ENCODE measurements at places on chromosomes 1 and 21. TPM values are rescaled to one million over a fixed set of nuclear protein-coding genes. Genes with fewer than 3 reads are reported as not detected.
A peak's percentile ranks its signal among the peaks of the same experiment; 100 is the strongest.

OR2L3 gene
- not detected for total RNA-seq

KRTAP19-1 gene
- total RNA-seq, result 8.7 TPM

FAM229A gene
- total RNA-seq, result 41.8 TPM

DNA sequence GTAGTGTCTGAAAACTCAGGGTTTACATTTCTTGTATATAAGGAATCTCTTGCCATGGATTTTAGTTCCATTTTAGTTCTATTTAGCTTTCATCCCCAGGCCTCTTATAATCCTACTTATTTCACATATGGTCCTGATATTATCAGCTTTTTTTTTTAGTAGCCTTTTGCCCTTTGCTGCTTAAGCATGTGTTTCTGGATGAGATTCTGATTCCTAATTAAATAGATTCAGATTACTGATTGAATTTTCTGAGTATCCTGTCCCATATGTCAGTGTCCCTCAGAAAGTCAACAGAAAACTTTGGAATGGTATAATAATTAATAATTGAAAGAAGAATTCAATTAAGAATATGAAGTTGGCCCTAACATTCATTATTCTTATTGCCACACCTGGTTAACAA lies 134.7 kb upstream of the HOOK1 start:
- H3K27me3 ChIP-seq, result no peaks in the 10 kb centered on the region
- H3K36me3 ChIP-seq, result no peaks in the 10 kb centered on the region
- no peak overlapping the region for H3K27ac ChIP-seq
- no peak overlapping the region for H3K4me3 ChIP-seq
- DNase-seq, result no peak
- peaks cover 38% of the 10 kb centered on the region for H3K4me1 ChIP-seq

DNA sequence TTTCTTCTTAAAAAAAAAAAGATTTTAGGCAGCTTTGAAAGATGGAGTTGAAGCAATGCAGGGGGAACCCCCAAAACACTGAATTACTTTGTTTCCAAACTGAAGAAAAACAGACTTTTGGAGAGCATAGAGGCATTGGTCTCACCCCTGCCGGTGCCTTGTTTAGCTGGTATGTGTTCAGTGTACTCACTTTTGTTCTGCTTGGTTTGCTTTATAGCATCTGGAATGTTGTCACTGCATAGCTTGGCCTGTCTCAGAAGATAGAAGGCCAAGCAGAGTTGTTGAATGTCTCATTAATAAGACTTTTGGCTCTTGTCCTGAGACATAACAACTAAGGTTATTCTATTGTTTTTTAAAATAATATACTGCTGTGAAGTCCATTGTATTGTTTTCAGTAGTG lies 6.9 kb downstream of the THRAP3 start:
- peaks cover 38% of the 10 kb centered on the region for H3K4me1 ChIP-seq
- no peak for DNase-seq
- H3K27ac ChIP-seq, result peak overlapping the region; percentile 15
- no peaks in the 10 kb centered on the region for H3K27me3 ChIP-seq
- H3K4me3 ChIP-seq, result no peak overlapping the region

GRCh38 chr1:3500265-3500835 lies 45.9 kb downstream of the ARHGEF16 start:
- DNase-seq, result no peak
- H3K27me3 ChIP-seq, result no peaks in the 10 kb centered on the region
- H3K27ac ChIP-seq, result no peak overlapping the region

- H3K4me1 ChIP-seq, result peaks cover 51% of the 10 kb centered on the region
- H3K36me3 ChIP-seq, result no peaks in the 10 kb centered on the region
- no peak overlapping the region for H3K4me3 ChIP-seq
- no peaks in the 10 kb centered on the region for H3K27me3 ChIP-seq
- DNase-seq, result peak; percentile 69
- H3K27ac ChIP-seq, result peak overlapping the region; percentile 38
These were observed 30.8 kb upstream of the EPS8L3 start for GRCh38 chr1:109794319-109795132.

DNA sequence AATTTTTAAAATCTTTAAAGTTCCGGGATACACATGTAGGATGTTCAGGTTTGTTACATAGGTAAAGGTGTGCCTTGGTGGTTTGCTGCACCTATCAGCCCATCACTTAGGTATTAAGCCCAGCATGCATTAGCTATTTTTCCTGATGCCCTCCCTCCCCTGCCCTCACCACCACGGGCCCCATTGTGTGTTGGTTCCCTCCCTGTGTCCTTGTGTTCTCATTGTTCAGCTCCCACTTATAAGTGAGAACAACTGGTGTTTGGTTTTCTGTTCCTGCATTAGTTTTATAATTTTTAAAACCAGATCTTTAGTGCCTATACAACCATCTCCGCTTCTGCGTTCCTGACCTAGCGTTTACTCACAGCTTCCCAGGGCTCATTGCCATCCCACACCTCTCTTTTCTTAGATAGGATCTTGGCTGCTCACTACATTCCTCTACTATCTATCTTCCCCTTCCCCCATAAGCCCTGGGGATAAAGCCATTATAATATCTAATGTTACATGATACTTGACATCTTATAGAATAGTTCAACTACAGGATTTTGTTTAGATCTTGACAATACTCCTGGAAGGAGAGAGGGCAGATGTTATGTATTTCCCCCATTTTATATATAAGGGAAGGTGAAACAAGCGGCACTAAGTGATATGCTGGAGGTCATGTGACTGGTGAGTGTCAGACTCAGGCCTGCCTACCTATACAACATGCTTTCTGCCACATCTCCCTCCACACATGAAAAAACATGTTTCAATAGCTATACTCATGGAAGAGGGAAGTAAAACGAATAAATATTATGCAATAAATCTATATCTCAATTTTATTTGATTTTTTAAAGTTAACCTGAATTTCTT lies 52.3 kb upstream of the DNAJC6 start:
- no peak for DNase-seq
- no peak overlapping the region for H3K27ac ChIP-seq
- no peaks in the 10 kb centered on the region for H3K36me3 ChIP-seq

DNA sequence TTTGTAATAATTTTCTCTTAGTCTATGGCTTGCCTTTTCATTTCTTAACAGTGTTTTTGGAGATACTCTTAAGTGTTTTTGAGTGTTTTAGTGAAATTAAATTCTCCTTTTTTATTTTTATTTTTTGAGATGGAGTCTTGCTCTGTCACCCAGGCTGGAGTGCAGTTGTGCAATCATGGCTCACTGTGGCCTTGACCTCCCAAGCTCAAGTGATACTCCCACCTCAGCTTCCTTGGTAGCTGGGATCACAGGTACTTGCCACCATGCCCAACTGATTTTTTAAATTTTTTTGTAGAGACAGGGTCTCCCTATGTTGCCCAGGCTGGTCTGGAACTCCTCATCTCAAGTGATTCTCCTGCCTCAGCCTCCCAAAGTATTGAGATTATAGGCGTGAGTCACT lies 240.3 kb downstream of the PLPP3 start:
- no peak overlapping the region for H3K4me3 ChIP-seq
- no peaks in the 10 kb centered on the region for H3K4me1 ChIP-seq
- no peaks in the 10 kb centered on the region for H3K36me3 ChIP-seq
- H3K27me3 ChIP-seq, result no peaks in the 10 kb centered on the region
- DNase-seq, result no peak
